Activated gamma-delta T cell treated with Interleukin-2 at 50 U/mL for 16 hours (primary cell): ENCODE measurements at places on chromosomes 5 and 9.

DNA sequence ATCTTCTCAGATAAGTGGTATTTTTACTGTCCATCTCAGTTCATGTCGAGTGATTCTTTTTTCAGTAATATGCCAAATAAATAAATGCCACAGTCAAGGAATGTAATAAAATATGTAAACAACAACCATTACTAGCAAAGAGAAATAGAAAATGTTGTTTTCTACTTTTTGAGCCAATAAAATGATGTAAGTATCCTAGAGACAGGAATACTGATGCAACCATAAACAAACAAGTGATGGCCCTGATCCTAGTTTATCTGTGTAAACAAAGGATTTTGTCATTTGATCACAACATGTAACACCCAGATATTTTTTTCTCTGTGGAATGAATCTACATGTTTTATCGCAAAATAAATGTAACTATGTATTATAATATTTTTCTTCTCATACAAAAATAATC is 1852.8 kb downstream of the EFNA5 start:
- no peak for DNase-seq

GRCh38 chr9:107214915-107215314 is 68.2 kb upstream of the RAD23B start:
- DNase-seq, result no peak

GRCh38 chr5:141841378-141842180 is 36.6 kb downstream of the PCDH1 start:
- DNase-seq, result no peak

DNA sequence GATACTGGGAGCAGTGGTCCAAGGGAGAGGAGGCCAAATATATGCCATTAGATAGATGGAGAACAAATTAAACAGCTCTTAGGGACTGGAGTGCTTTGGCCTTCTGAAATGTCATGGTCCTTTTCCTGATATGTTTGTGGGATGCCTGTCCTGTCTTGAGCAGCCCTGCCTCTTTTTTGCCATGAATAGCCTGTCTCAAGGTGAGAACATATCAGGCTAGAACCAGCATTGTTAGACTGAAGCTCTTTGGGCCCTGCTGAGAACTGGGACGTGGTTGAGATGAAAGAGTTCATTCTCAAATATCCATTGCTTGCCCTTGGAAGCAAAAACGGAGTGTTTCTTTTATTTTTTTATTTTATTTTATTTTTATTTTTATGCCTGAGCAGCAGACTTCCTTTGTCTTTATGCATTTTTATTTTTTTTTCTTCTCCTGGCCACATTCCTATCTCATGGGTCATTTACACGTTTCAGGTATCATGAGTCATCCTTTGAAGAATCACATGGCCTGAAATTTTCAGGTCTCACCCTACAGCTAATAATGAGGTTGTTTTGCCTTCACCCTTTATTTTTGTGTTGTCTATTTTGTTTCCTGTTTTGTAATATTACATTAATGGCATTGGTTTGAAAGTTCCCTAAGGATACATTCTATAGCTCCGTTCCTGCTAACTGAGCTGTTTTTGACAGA is 371.4 kb downstream of the PSAT1 start:
- no peak for DNase-seq

- no peak for DNase-seq
Observed at GRCh38 chr5:33043343-33043997, 332.3 kb downstream of the NPR3 start.

GRCh38 chr9:36993933-36994764 is 39.9 kb downstream of the PAX5 start:
- no peak for DNase-seq

DNA sequence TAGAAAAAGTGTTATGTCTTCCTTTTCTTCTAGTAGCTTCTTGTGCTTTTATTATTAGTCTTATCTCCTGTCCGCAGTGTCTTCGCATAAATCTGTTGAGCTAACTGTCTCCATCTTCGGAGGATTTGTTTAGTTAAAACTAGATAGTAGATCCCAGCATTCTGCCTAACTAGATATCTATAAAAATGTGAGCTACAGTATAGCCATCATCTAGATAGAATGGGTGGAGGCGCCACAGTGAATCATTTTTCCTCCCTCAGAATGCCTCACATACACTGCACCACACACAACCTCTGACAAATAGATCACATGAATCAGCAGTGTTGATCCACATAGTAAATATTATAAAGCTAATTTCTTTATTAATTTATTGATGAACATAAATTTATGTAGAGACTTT is 220.3 kb upstream of the GAS1 start:
- no peak for DNase-seq

DNA sequence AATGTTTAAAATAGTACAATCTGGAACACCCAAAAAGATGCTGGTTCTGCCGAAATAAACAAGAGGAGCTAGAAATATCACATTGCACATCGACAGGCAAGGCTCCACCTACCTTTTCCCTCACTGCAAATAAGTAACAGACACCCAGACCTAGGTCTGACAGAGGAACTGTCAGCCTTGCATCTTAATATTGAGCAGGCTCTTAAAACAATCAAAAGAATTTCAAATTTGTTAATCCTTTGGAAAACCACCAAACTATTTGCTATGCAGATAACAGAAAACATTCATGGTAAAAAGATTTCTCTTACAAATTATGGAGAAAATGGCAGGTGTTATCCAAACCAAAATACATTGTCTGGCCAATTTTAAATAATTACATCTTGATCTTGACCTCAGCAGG is 71.3 kb downstream of the FRMD3 start:
- no peak for DNase-seq

- no peak for DNase-seq
Observed at GRCh38 chr9:98983295-98984268, 39.9 kb downstream of the COL15A1 start.

- DNase-seq, result no peak
Observed at GRCh38 chr5:156479849-156480248, 152.9 kb downstream of the SGCD start.

DNA sequence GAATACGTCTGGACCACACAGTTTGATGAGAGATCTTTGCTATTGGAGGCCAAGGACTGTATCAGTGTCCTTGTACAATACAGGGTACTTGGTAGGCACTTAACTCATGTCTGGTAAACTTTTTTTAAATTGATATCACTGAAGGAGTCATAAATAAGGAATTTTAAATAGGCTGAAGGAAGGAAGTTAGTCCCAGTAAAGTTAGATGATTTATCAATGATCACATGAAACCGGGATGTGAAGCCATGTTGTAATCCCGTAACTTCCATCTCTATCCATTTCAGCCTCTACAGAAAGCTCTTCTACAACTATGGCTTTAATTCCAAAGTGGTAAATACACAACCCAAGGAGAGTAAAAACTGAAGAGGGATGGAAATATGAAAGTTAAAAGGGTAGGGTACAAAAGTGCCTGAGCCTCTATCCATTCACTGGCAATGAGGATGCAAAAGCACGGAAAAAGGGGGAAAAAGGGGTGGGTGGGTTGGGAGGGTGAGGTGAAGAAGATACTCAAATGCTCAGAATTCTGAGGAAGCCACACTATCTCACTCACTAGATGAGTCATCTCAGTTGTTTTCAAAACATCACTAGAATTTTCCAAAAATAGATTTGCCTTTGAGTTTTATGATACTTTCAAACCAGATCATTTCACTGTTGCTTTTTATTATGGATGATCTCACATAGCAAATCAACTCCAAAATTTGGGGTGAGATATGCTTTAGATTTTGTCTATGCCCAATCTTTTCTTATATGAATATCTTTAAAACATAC is 1053.5 kb downstream of the NR2F1-AS1 start:
- no peak for DNase-seq

DNA sequence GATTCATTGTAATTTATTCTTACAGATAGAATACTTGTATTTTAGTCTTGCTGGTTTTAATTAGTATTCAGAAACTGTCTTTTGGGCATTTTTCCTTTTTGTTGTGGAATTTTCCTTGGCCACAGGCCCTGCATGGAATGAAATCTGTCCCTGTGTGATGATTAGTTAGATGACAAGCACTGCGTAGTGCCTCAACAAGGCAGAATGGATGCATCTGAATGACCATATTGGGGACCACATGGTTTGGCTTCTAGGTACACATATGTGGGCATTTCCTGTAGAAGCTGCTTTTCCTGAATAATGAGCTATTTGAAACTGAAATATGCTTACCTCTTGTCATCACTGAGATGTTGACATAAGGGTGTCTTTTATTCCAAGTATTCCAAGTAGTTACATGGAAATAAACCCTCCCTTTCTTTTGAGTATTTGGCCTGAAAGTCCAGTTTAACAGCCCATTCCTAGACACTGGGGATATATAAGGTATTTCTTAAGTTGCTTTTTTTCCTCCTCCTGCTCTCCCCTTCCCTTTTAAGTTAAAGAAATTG is 147.3 kb downstream of the YTHDC2 start:
- no peak for DNase-seq

GRCh38 chr9:73023025-73023541 is 70.2 kb upstream of the ALDH1A1 start:
- peak; percentile 37 for DNase-seq

- no peak for DNase-seq
Observed at GRCh38 chr5:21263361-21263760, 1275.4 kb upstream of the CDH18 start.

- no peak for DNase-seq
Observed at GRCh38 chr9:121599872-121600585, 51.4 kb upstream of the DAB2IP start.
